ENCODE measurements at places on chromosomes 4 and X.

GRCh38 chr4:13399257-13399656 lies 84.9 kb downstream of the RAB28 start:
- peak; percentile 3 for DNase-seq

GRCh38 chrX:68440442-68440841 lies 7.1 kb upstream of the OPHN1 start:
- DNase-seq, result no peak

- DNase-seq, result no peak
Measured at GRCh38 chr4:76384052-76384451, 36.9 kb downstream of the CCDC158 start.

DNA sequence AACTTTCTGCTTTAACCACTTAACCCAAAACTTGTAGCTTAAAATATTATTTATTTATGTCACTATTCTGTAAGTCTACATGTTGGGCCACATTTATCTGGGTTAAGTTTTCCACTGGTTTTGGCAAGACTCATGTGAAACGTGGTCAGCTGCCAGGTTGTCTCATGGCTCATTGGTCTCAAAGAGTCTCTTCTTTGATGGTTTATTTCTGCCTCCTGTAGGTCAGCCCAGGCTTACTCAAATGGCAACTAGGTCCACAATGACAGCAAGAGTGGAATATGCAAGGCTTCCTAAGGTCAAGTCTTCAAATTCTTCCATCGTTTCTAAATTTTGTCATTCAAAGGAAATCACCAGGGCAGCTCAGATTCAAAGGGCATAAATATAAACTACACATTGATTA lies 828.7 kb downstream of the PCDH7 start:
- no peak for DNase-seq

- no peak for DNase-seq
Measured at GRCh38 chr4:73705721-73706120, 34.6 kb upstream of the CXCL8 start.

DNA sequence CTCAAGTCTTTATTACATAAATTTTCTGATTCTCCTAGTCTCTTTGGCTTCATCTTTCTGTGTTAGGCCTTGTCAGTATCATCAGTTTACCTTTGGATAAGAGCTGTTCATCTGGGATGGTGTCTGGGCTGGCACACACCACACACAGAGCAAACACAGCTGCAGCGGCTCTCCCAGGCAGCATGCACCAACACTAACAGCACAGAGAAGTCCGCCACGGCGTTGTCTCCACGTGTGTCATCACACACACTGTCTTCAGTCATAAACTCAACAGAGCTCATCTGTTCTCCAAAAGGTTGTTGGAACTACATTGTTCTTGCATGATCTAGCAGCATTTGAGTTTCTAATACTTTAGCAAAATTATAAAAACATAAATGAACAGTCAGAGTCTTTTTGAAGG lies 851.9 kb upstream of the FRG1 start:
- no peak for DNase-seq

DNA sequence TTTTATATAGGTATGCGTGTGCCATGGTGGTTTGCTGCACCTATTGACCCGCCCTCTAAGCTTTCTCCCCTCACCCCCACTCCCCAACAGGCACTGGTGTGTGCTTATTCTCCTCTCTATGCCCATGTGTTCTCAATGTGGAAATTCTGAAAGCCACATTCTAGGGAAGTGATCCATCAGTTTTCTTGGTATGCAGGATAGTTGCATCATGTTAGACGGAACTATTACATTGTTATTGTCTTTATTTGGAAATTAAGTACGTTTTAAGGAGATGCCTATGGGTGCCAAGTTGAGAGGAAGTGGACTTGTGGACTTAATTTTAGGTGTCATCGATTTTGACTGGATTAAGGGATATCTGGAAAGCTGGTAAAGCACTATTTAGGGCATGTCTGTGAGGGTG lies 204.6 kb downstream of the RBM46 start:
- DNase-seq, result no peak

GRCh38 chr4:24677909-24678308 lies 93.6 kb upstream of the DHX15 start:
- DNase-seq, result no peak

- no peak for DNase-seq
Measured at GRCh38 chr4:138647433-138647832, 368.1 kb upstream of the NOCT start.

DNA sequence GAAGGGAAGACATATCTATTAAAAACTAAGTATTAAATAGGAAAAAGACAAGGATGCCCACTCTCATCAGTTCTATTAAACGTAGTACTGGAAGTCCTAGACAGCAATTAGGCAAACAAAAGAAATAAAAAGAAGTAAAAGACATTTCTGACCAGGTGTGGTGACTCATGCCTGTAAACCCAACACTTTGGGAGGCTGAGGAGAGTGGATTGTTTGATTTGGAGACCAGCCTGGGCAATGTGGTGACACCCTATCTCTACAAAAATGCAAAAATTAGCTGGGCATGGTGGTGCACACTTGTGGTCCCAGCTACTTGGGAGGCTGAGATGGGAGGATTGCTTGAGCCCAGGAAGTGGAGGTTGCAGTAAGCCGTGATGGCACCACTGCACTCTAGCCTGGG lies 1071.8 kb downstream of the FAT4 start:
- no peak for DNase-seq

DNA sequence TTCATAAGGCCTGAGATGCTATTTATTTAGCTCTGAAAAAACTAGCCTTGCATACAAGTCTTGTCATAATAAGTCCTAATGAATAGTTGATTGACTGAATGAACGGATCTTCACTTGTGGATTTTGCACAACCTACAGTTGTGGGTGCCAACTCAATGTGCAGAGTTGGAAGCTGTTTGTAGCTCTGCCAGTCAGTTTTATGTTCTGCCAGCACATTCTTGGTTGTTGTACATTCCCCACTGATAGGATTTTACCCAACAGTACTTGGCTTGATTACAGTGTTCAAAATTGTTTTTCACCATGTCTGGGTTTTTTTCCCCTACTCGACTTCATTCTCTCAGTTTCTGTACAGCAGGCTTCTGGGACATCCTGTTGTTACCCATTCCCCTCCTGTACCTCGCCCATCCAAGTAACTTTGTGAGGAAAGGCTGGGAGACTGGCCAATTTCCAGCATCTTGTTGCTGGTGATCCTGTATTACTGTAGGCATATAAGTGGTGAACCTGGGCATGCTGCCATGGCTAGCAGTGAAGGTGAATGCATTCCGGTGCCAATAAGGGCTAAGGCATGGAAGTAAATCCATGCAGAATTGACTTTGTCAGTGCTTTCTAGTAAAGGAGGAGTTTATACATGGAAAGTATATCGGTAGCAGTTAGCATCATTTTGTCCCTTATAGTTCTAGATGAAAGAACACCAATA lies 22.8 kb downstream of the IL1RAPL1 start:
- DNase-seq, result no peak

DNA sequence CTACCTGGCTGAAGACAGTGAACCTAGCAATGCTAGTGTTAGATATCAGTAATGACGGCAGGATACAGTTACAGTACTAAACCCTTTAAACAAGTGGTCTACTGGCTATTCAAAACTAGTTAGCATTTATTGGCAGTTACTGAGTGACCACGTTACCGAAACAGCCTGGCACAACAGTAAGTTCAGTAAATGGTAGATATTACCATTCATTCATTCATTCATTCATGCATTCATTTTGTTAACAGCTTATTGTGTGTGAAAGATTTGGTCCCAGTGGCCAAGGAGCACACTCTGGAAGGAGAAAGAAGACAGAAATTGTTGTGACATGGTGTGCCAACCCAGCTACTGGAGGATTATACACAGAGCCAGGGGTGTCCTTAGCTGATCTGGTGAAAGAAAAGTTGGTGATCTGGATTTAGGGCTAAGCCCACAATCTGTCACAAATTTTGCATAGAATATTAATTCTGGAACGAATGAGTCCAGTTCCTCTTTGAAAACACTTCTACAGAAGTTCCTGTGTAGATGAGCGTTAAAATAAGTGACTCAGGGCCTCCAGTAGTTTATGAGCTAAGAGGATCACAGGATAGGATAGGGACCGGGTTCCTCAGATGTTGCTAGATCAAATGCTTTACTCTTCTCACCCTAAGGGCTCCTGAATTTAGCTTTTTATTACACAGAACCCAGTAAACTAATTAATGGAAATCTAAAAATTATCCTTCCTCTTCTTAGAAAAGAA lies 179.1 kb downstream of the CBR4 start:
- peak; percentile 16 for DNase-seq

GRCh38 chr4:11623726-11624037 lies 195.0 kb upstream of the HS3ST1 start:
- DNase-seq, result no peak

- DNase-seq, result peak; percentile 71
Measured at GRCh38 chrX:153649178-153649914, 2.3 kb downstream of the DUSP9 start.

All from H54 (cell line).